ENCODE measurements at places on chromosomes 6 and 20. TPM values are rescaled to one million over a fixed set of nuclear protein-coding genes. Genes with fewer than 3 reads are reported as not detected.

GRCh38 chr6:3421791-3422434 is 34.9 kb downstream of the SLC22A23 start:
- DNase-seq = no peak

- DNase-seq = no peak
These were observed 10.2 kb upstream of the KIF16B start for GRCh38 chr20:16583474-16583873.

- DNase-seq = no peak
These were observed 137.9 kb downstream of the MAFB start for GRCh38 chr20:40551125-40551530.

DNA sequence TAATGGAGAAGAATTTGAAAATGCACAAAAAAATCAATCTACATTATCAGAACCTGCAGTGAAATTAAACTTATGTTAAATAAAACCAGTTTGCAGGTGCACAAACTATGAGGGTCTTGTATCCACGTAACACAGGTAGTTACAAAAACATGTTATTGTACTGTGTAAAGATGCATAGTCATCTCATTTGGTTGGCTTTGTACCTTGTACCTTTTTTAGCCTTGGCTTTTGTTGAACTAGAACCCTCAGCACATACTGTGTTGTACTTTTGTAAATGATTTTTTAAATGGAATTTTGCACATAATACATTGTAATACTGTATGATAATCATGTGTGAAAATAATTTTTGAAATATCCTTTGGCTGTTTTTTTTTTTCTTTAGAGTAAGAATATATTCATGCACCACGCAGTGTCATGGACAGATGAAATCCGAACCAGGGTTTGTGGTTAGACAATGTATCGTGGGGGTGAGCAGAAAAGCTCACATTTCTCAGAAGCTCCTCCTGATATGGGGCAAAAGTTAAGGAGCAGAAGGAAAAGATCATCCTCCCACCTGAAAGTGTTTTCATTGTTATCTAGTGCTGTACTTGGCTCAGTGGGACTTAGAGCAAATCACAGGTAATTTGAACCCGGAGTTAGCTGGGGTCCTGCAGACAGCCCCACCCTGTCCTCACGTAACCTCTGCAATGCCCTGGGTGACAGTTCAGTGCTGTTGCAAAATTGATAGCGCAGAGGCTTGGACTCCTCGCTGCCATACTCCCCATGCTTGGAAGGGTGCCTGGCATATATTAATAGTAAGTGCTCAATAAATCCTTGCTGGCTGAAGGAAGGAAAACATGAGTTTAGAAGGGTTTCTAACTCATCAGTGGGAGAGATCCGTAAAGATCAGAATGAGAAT is 14.8 kb upstream of the NAA20 start:
- no peak for DNase-seq

DNA sequence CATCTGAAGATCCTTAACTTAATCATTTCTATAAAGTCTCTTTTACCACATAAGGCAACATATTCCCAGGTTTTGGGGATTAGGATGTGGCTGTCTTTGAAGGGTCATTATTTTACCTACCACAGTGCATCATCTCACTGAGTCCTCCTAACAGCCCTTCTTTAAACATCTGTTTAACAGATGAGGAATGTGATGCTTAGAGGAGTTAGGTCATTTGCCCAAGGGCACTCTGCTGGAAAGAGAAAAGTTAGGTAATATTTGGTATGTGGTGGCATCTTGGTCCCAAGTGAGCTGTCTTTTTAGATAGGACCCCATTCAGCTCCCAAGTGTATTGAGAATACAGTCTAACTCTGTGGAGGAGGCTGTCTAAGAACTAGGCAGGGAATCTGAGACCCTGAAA is 11.0 kb downstream of the MMP24 start:
- DNase-seq = no peak

- DNase-seq = no peak
These were observed 50.8 kb downstream of the BCAS4 start for GRCh38 chr20:50845566-50846215.

Gene OR2J3
- total RNA-seq = not detected

Gene MUCL3
- not detected for total RNA-seq

Data from cardiac septum (tissue), 1 donor.